NCI-H1105 (cell line): ENCODE measurements at places on chromosomes 12 and 14.

- DNase-seq, result no peak
Observed at GRCh38 chr12:62291864-62292760, 31.9 kb downstream of the USP15 start.

- DNase-seq, result peak; percentile 48
Observed at GRCh38 chr12:71636704-71637115, 26.9 kb downstream of the ZFC3H1 start.

GRCh38 chr14:38280081-38280480 is 24.2 kb upstream of the CLEC14A start:
- no peak for DNase-seq

DNA sequence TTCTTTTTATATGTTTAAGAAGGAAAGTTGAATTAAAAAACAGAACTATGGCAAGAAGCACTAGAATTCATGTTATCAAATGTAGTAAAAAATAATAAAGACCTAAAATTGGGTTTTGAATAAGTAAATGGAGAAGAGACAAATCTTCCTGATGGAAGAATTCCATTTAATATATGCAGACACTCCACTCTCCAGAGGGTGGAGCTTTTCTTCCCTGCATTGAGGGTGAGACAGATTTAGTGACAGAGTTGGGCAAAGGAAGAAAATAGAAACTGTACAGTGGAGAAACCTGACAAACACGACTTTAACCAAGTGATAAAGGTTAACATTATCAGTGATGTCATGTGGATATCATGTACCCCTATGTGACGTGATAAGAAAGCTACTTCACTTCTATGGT is 217.6 kb downstream of the PRKD1 start:
- no peak for DNase-seq

- DNase-seq, result no peak
Observed at GRCh38 chr12:52366738-52367485, at the start of gene KRT85. TSS of gene KRT85 (minus strand) at chr12:52367481. CDS start at chr12:52367405, 76 bp downstream.

DNA sequence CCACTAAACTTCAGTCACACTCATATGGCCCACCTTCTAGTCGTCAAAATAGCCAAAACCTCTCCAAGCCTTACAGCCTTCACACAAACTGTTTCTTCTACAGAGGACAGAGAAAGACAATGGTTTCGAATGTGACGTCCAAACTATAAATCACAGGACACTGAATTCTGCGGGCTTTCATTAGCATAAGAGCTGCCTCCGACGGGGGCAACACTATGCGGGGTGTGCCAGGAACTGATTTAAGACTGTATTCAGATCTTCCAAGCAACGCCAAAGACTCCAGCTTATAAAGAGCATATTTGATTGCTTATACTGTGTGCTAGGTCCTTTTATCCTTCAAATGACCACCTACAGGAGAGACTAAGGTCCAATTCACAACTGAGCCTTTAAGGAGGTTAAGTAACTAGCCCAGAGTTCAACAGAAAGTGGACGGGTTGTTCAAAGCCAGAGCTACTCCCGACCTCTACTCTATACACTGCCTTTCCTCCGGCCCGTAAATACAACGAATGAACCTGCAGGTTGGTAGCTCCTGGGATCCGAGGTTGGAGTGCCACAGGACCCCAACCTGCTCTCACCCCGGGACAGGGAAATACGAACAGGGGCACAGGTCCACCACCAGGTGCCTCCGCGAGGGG is 575 bp downstream of the L2HGDH start:
- peak; percentile 2 for DNase-seq

GRCh38 chr12:100164153-100164704 is 21.6 kb upstream of the BLTP3B start:
- no peak for DNase-seq

- DNase-seq, result no peak
Observed at GRCh38 chr12:89212339-89212771, 139.9 kb downstream of the DUSP6 start.

GRCh38 chr12:25972783-25973182 is 14.3 kb downstream of the RASSF8 start:
- DNase-seq, result no peak

DNA sequence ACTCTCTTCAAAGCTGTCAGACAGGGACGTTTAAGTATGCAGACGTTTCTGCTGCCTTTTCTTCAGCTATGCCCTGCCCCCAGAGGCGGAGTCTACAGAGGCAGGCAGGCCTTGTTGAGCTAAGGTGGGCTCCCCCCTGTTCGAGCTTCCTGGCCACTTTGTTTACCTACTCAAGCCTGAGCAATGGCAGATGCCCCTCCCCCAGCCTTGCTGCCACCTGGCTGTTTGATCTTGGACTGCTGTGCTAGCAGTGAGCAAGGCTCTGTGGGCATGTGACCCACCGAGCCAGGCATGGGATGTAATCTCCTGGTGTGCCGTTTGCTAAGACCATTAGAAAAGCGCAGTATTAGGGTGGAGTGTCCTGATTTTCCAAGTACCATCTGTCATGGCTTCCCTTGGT is 900.4 kb upstream of the MDGA2 start:
- DNase-seq, result peak; percentile 24

DNA sequence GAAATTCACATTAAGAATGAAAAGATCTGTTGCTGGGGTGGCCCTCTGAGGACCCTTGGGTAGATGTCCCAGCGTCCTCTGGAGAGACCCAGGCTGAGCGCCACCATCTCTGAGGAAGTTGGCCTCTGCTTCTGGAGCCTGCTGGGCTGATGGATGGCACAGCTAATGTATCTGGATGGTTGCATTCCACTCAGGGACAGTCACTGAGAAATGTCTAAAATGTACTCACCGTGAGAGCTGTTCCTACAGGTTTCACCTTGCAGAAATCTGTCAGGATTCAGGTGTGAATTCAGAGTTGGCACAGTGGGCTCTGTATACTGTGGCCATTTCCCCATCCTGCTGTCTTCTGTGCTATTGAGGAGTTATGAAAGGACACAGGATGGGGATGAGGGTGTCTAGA is 247.2 kb downstream of the AACS start:
- DNase-seq, result no peak

GRCh38 chr14:41806366-41806975 is 199.8 kb downstream of the LRFN5 start:
- no peak for DNase-seq

DNA sequence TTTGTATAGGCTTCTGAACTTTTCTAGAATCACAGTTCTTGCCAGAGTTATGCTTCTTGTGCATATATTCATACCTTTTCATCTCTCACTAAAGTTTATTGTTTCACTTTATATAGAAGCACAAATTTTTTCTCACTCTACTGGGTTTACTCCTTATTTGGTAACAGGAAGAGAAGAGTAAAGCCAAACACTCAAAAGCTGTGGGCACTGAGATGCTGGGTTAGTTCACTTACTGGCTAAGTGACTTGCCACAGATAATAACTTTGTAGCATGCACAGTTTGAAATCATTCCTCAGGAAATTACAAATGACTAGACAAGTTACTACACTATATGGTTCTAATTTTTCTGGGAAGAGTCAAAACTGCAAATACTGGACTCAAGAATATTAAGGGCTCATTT is 7.8 kb downstream of the HIGD1C start:
- no peak for DNase-seq

DNA sequence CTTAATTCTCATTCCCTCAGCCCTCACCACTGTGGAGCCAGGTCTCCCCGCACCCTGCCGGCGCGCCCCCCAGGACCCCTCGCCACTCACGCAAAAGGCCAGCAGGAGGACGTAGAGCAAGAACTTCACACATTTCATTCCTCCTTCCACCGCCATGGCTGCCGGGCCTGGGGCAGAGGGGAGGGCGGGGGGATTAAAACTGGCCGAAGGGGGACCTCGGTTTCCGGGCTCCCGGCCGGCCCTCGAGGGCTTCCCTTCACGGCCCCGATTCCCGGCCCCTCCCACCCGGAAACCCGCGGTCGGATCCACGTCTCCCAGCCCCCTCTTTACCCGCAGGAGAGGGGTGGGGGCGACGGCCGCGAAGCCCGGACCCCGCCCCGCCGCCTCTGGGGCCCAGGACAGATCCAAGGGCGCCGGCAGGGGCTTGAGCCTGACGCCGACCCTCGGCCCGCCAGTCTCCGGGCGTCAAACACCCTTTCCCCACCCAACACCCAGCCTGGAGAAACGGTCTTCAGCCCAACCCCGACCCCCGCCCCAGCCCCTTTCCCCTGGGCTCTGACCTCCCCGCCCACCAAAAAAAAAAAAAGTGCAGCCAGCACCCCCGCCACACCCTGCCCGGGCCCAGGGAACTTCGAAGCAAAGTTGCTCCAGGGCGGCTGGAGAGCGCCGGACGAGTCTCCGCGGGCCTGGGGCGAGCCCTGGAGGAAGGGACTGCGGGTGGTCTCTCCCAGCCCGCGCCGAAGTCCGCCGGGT is 447 bp downstream of the CD63 start:
- DNase-seq, result peak; percentile 26

DNA sequence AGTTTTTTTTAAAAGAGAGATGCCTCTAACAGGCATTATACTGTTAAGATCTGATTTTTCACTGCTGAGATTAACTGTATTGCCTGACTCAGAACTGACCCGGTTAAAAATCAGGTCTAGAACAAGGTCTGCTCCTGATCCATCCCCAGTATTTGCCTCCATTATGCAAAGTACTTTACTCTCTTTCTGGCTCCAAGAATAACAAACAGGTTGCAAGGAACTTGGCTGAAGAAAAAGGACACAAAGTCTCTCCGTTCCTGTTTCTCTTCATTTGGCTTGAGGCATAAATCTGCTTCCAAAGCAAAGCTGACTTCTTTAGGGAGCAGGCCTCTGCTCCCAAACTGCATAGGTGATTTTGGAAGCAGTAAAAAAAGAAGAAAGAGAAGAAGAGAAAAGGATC is 199.3 kb upstream of the PDZRN4 start:
- no peak for DNase-seq

GRCh38 chr12:113109872-113110599 is 25.5 kb downstream of the RASAL1 start:
- no peak for DNase-seq

DNA sequence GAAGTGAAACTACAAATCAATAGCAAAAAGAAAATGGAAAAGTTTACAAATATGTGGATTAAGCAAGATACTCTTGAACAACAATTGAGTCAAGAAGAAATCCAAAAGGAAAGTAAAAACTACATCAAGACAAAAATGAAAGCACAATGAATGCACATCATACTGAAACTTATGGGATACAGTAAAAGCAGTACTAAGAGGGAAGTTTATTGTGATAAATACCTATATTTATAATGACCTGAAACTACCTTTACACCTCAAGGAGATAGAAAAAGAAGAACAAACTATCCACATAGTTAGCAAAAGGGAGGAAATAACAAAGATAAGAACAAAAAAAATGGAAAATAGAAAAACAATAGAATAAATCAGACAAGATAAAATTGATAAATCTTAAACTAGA is 375.0 kb downstream of the TRHDE start:
- no peak for DNase-seq

GRCh38 chr12:42086031-42086430 is 58.6 kb downstream of the GXYLT1 start:
- DNase-seq, result no peak

DNA sequence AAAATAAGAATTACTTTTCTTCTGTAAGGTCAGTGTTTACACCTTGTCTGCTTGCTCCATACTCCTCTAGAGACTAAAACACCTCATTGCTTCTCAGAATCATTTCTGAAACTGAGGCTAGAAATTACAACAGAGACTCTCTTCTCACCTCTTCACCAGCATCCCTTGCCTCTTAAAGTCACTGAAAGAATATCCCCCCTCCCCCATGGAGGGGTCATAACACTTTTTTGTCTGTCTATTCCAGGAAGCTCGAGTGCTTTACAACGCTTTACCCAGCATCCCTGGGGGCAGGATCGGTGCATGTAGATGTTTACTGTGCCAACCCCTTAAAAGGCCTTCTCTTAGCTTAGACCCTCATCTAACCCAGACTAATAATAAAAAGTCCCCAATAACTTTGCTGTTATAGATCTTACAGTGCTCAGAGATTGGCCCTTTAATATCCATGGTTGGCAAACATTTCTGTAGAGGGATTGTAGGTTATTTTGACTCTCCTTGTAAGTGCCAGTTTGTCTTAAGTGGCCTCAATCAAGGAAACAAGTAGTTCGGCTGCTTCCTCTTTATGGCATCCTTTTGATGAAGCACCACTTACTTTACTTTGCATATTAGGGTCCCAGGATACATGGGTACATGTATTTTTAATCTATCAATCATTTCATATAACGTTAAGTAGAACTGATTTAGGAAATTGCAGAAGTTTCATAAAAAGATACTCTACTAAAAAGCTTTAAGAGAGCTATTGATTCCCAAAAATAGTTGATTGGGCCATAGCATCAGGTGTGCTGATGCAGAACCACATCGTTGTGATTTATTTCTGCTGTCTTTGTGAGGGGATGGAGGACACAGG is 29.3 kb downstream of the PRKCH start:
- DNase-seq, result no peak

- DNase-seq, result no peak
Observed at GRCh38 chr14:22506778-22507351, 82.2 kb downstream of the DAD1 start.

GRCh38 chr14:105287249-105288102 is 13.3 kb downstream of the BRF1 start:
- DNase-seq, result no peak

DNA sequence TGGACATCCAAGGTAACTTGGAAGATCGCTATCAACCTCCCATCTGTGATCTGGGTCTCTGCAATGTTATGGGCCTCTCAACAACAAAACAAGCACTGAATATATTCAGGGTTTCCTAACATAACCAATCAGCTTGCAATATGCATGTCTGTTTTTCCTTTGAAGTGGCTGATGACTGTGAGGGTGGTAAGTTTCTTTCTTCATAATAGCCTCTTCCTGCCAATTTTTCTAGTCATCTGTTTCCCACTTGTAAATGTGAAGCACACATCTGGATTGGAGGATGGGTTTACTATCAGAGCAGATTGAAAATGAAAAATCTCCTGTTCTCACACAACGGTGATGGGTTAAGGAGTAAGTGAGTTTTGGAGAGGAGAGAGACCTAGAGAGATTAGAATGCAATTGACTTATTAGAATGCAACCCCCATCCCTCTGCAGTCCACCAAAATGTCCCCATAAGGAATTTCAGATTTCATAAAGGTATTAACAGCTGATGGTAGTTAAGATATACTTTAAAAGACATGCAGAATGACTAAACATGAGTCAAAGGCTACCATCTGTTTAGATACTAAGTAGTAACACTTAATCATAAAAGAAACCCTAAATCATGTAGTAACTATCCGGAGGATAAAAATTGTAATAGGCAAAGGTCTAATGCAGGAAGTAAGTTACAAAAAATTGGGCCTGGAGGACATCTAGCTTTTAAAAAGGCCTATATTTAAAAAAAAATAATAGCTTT is 58.4 kb upstream of the SAV1 start:
- no peak for DNase-seq
